ENCODE measurements at places on chromosomes 7 and 10.

- no peak for DNase-seq
Observed at GRCh38 chr10:72612203-72612826, 13.6 kb downstream of the MICU1 start.

GRCh38 chr7:46322937-46323336 lies 401.9 kb upstream of the IGFBP3 start:
- DNase-seq = no peak

DNA sequence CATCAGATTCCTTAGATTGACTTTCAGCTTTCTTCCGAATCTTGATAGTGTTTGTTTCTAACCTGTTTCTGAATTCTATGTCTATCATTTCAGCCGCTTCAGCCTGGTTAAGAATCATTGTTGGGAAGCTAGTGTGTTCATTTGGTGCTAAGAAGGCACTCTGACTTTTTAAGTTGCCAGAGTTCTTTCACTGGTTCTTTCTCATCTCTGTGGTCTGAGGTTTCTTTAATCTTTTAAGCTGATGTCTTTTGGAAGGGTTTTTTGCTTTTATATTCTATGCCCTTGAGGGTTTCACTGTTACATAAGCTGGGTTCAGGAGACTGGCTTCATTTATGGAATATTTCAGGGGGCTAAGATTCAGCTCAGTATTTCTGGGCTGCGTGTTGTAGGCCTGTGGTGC lies 104.5 kb upstream of the PRSS58 start:
- no peak for DNase-seq

DNA sequence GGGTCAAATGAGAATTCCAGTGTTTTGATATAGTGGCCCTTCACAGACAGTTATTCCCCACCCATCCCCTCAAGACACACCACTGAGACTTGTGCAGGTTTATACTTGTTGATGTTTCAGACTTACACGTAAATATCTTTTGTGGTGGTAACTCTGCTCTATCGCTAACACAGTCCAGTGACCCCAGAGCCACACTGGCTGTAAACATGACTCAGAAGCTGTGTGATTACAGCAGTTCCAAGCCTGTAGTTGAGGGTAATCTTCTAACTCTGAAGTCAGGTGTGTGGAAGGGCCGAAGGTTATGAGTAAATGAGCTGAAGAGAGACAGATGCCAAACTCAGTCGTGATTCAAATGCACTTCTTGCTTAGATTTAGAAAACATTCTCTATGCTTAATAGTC lies 19.4 kb downstream of the NOBOX start:
- peak; percentile 52 for DNase-seq

- DNase-seq = no peak
Observed at GRCh38 chr10:34104829-34105572, 710.1 kb downstream of the PARD3 start.

- DNase-seq = no peak
Observed at GRCh38 chr7:1403638-1404459, 55.4 kb downstream of the MICALL2 start.

GRCh38 chr10:71501402-71501801 lies 104.7 kb downstream of the CDH23 start:
- no peak for DNase-seq

- no peak for DNase-seq
Observed at GRCh38 chr7:121109145-121109544, 120.6 kb downstream of the CPED1 start.

DNA sequence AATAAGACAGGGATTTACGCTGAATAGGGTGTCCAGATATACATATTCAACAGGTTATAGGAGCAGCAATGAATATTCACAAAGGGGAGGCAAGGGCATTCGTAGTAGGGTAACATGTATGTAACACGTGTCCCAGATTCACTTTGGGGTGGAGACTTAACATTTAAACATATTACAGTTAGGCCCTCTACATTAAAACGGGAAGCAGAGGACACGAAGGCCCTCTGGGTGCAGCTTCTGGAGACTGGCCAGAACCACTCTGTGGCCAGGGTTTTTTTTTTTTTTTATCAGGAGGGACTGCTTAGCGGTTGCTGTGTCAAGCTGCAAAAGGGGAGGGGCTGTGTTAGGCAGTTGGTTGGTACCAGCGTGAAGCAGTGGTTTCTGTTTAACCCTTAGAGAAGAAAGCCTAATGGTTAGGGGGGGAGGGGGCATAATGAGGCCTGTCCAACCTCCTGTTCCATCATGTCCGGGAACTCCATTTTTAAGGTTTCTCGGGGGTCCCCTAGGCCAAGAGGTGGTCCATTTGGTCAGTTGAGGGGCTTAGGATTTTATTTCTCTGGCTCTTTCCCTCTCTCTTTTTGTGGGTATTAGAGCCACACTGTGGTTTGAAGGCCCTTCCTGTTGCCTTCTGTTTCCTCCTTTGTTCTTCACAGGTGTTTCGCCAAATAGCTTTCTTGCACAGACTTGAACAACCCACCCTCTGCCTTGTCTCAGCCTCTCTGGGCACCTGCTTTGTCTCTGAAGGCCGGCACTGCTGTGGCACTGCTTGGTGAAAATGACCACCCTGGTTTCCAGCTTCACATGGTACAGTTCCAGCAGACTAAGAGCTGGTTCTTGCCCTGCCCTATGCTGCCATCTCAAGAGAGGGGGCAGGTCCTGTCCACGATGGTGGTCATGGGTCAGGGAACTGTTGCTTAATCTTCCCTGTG lies 26.4 kb downstream of the PRF1 start:
- DNase-seq = peak; percentile 74

GRCh38 chr7:114789871-114790311 lies 132.0 kb upstream of the MDFIC start:
- no peak for DNase-seq

DNA sequence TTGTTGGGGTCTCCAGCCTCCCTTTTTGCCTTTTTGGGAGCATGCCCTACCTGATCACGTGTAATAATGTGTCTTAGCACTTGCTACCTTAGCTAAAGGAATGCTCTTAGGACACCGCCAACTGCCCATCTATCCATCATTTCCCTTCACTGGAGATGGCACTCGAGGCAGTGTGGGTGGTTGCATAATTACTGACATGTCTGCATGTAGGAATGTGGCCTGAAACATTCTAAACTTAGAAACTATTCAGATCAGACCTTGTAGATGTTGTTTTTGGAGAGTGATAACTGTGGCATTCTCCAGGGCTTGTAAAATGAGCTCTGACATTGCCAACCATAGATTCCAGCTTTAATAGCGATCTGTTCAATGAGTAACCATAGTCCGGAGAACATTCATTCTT lies 365.8 kb downstream of the BBS9 start:
- DNase-seq = no peak

DNA sequence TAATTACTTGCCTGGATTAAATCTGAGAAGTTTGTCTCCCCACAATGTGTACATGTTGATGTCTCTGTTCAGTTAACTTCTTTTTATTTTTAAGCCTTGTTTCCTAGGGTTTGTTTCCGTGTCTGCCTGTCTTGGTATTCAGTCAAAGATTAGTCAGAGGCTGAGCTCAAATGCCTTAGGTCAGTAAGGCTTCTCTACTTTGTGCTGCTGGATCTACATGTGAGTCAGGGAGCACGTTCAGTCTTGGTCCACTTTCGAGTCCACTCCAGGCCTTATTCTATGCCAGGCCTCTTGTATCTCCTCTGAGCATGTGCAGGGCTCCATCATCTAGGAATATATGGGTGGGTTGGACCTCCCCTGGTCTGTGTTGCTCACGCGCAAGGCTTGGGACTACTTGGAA lies 93.3 kb upstream of the FZD8 start:
- DNase-seq = no peak

DNA sequence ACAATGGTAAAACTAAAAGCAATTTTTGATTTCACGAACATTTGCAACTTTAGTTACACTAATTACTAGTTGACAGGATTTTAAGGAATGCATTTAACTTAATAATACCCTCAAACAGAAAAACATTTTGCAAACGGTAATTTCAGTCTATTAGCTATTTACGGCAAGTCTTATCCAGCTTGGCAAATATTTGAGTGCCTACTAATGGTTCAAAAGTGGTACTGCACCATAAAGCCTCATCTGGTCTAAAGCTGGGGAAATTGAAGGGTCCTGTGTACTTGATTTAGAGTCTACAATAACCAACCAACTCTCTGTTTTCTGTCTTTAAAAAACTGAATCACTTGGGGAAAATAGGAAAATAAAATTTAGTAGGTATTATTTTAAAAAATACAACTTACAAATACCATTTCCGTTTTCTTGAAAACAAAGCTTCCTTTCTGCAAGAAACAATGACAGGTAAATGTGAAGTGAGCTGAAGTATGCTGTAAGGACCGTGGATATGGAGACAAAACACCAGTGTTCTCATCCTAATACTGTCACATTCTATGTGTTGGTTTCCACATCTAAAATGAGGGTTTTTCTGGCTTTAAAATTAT lies 142.3 kb downstream of the VPS50 start:
- DNase-seq = peak; percentile 15

DNA sequence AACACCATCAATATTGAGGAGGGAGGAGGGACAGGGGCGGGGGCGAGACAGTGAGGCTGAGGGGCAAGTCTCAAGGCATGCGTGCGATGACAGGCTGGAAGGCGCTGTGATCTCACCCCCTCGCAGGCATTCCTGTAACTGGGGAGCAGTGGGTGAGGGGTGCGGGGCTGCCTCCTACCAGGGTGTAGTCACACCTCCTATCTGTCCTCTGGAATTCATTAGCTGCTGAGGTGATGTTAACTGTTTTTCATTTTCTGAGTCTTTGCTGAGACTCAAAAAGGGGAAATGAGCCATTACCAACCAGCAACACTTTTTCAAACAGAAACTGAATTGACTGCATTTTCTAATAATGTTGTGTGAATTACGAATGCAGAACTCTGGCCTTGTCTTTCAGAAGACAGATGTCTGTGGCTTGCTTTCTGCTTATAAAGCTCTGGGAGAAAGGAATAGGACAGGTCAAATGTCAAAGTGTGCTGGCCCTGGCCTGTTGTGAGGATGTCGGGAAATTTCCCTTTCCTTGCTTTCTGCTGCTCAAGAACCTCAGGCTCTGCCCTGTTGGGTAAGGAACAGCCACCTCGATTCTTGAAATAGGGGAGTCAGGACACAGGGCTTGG lies 23.7 kb upstream of the CDH23 start:
- DNase-seq = peak; percentile 79

DNA sequence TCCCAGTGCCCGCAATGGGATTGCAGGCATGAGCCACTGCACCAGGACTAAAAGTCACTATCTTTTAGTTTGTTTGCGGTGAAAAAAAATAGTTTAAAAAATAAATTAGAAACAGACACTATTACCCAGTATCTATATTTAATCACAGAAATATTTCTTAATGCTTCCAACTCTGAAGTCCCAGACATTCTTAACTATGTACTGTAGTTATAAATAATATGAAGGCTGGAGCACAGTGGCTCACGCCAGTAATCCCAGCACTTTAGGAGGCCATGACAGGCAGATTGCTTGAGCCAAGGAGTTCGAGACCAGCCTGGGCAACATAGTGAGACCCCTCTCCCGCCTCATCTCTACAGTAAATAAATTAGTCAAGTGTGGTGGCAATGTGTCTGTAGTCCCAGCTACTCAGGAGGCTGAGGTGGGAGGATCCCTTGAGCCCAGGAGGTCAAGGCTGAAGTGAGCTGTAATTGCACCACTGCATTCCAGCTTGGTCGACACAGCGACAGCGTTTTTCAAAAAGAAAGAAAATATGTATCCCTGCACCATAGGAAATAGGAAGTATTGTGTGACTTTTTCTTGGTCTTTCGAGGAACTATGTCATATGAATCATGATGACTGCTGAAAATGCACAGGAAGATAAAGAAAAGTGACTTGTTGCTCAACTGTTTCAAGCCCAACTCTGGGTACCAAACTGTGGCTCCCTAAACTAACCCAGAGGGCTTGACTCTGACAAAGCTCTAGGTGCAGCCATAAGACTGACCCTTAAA lies 74.9 kb upstream of the STEAP1B start:
- DNase-seq = no peak

- no peak for DNase-seq
Observed at GRCh38 chr10:35765066-35765527, 123.0 kb upstream of the FZD8 start.

DNA sequence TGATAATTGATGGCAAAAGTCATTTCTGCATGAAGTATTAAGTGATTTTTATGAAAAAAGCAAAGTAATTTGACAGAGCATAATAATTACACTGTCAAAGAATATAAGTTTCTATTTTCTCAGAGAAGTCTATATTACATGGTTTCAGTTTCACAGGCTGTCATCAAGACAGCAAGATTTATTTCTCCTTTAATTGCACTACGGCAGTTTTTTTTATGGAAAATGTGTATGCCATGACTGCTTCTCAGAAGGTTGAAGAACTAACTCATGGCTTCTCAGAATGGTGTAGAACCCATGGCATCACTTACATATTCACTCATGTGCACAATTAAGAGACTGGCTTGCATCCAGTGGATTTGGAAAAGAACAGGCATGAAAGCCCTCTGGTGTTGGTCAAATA lies 870.3 kb upstream of the SORCS1 start:
- no peak for DNase-seq

DNA sequence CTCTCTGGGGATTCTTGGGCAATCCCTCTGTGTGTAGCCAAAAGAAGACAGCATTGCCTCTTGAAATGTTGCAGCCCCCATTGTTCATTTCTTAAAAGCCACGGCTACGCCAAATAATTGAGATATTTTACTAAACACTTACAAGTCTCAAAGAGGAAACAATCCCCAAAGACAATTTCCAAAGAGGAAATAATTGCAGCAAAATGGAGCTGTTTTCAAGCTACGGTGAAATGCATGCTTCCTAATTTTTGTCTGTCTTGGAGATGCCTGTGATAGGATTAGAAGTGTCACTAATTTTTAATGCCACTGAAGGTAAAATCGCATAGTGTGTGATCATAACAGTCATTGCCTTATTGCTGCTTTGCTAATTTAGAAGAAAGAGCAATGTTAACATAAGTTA lies 72.9 kb upstream of the NAMPT start:
- DNase-seq = no peak

DNA sequence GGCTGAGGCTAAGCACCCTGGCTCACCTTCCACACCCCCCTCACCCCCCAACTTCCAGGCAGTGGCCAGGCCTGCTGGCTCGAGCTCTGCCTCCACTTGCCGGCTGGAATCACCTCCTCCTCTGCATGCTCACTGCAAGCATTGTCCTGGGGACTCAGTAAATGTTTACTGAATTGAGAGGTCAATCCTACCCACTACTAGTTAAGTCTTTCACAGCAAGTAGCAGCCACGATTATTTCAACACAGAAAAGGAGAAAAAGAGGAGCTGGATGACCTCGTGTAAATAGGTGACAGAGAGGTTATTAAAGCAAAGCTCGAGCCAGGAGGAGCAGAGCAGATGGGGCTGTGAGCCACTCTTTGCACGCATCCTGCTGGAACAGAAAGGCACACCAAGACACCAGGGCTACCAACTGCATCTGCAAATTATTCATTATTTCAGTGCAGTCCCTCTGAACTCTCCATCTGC lies 32.1 kb downstream of the HIPK2 start:
- no peak for DNase-seq

DNA sequence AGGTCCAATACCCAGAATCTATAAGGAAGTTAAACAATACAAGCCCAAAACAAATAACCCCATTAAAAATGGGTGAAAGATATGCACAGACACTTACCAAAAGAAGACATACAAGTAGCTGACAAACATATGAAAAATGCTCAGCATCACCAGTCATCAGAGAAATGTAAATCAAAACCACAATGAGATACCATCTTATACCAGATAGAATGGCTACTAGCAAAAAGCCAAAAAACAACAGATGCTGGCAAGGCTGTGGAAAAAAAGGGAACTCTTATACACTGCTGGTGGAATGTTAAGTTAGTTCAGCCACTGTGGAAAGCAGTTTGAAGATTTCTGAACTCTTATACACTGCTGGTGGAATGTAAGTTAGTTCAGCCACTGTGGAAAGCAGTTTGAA lies 331.1 kb downstream of the KIF20B start:
- no peak for DNase-seq

- DNase-seq = no peak
Observed at GRCh38 chr10:128814782-128815181, 652.3 kb upstream of the MGMT start.
